A673 (cell line): ENCODE measurements at places on chromosomes 7 and 10. TPM values are rescaled to one million over a fixed set of nuclear protein-coding genes. Genes with fewer than 3 reads are reported as not detected.

The GOLGA7B gene
- 0.63 and 0.64 TPM in 2 replicates for total RNA-seq

The DNAH11 gene
- total RNA-seq = 0.15 and 0.54 TPM in 2 replicates

The TRPV5 gene
- not detected in 2 replicates for total RNA-seq

The GPRIN2 gene
- total RNA-seq = not detected in 2 replicates
